Fibroblast of pulmonary artery (primary cell): ENCODE measurements at places on chromosomes 16 and 17.

DNA sequence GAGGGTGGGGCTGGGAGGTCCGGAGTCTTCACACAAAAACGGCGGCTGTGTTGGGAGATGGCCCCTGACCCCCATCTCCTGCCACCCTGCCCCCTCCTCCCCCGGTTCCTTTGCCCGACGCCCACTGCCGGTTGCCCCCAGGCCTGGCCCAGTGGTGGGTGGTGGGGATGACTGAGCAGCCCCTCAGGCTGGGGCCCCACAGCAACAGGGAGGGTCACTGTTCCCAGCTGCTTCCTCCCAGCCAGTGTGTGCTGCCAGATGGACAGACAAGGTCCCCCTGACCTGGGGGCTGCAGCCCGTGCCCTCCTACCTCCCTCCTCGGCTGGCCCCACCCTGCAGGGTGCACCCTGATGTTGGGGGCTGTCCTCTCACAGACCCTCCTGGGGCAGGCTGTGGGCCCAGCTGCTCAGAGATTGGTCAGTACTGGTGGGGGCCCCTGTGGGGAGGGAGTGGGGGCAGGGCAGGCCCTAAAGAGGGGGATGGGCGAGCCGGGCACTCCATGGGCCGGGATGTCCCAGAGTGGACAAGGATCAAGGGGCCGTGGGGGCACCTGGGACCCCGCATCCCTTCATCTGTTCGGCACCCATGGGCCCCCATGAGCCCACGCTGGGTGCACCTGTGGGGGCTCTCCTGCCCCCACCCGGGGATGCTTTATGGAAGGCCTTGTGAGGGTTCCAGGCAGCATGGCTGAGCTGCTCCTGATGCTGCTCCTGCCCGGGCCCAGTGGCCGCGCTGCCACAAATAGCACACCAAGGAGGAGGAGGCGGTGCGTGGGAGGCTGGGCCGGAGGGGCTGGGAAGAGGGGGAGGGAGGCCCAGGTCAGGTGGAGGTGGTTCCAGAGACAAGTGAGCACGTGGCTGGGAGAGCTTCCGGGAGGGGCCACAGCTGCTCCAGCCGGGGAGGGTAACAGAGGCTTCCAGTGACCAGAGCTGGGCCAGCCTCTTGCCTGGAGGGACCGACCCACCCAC is 5.1 kb downstream of the C1QTNF8 start:
- DNase-seq, result no peak

DNA sequence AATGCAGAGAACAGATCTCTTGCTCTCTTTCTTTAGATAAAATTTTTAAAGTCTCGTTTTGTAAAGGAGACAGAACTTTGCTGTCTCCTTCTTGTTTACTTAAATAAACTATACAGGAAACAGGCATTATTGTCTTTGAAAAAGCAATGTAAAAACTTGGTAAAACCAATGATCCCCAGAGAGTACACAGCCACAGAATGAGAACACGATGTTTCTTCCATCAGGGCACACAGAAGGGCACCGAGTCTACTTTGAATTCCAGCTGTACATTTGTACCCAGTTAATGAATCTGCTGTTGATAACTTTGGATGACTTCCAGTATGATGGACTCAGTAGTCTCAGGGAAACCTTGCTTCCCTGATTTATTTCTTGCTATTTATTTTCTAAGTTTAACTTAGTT is 8.1 kb upstream of the TMEM100 start:
- no peak for DNase-seq

DNA sequence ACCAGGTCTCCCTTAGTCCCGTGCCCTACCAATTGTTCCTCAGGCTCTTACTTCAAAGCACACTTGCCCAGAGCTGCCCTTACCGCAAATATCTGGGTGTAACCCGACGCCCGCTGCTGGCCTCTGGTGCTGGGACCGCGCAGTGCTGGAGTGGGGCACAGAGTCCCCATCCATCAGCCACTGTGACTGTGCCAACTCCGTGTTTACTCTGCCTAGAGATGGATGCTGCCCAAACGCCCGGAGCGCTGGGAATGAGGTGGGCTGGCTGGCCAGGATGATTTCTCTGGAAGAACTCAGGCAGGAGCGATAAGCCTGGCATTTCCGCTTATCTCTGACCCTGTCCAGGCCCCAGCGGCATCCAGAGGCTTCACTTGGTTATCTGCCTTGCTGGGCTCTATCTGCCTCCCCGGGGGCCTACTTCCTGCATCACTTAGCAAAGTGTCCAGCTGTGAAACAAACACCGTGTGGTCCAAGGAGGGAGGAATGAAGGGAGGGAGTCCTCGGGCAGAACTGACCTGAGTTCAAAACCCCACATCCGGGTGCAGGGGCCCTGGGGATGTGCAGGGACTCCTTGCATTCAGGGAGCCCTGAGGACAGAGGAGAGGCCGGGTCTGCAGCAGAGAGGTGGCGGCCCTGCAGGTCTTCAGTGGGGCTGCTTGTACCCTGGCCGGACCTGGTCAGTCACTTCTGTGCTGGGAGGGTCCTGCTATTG is 9.4 kb upstream of the MYLK3 start:
- no peak for DNase-seq

- DNase-seq, result no peak
Observed at GRCh38 chr17:73639932-73640331, 4.3 kb downstream of the SDK2 start.

DNA sequence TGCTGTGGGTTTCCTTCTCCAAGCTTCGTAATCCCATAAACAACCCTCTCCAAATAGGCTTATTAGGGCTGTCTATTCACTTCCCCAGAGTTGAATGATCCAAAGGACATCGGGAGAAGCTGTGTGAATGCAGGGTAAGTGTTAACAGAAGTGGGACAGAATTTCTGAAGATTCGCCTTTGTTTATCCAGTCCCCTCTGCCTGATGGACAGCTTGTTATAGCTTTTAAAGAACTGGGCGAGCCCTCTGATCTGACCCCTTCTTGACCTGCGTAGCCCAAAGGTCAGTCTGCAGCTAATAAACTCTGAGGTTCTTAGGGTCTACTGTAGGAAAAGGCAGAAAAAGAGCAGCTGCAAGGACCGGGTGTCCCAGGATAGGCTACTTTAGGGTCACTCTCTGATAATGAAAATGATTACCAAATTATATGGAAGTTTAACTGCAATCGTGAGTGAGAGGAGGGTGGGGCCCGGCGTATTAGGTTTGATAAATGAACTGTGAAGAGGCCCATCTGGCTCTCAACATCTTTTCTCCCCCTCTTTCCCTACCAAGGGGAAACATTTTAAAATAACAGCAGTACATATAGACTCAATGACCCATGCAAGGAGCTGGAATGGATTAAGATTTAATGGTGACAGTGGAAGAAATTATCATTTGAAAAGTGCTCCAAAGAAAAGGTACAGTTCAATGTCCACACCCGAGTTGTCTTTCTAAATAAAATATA is 233.4 kb downstream of the FTO start:
- DNase-seq, result no peak

DNA sequence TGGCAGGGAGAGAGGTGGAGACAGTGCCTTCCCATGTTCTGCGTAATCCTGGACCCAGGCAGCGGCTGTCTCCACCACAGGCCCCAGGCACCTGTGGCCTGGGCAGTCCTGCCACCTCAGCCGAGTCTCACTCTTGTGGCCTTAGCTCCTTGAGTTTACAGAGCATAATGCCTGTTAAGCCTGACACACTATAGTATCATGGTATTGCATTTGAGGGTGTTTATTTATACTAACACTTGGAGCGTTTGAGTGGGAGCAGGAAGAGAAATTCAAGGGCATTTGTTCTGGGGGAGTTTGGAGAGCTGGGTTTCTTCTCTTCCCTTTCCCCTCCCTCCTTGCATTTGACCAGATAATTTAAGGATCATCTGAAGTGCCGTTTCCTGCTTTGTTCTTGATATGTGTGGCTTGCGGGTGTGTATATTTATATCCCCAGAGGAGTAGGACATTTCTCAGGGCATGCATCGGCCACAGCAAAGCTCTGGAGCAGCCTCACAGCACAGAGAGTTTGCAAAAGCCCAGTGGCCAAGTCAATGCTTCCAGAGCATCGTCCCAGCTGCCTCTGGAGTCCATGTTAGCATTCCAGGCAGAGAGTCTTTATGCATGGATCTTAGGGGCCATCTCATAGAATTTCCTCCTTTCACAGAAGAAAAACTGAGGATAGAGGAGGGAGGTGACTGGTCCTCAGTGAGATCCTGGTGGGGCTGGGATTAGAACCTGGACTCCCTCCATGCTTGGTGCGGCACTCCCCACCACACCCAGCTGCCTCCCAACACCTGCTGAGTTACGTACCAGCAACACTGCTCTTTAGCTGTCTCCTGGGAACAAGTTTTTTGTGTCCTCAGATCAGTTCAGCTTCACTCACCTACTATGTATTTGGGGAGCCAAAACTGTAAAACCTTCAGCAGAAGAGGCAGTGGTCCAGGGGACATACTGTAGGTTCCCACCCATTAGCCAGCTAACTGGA is 222.8 kb downstream of the CCDC182 start:
- DNase-seq, result no peak

- no peak for DNase-seq
Observed at GRCh38 chr16:56047307-56048234, 143.7 kb upstream of the GNAO1 start.

DNA sequence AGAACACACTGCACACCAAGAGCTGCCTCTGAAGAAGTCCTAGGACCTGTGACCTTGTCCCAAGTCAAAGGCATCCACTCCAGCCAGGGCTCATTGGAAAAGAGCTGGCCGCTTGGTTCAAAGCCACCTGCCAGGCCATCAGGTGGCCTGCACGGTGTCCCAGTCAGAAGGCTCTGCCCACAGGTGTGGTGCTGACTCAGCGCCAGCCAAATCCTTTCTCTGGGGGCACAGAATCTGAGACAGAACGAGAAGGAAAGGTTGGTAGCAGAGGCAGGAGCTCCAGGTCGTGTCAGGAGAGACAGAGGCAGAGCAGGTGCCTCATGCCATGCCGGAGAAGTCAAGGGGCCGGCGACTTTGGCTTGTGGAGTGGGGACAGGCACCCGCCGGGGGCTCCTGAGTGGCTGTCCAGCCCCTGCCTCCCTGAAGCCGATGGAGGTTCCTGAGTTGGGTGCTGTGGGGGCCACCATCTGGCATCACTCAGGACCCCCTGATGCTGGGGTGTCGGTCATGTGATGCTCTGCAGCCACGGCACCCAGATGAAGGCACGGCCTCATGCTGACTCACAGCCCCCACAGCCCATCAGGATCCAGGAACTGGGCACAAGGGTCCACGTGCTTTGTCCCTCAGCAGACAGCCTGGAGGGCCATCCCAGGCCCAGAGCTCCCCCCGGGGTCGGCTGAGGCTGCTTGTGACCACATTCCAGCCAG is 128.1 kb upstream of the FOXF1 start:
- DNase-seq, result no peak

GRCh38 chr16:66920299-66920590 is 1.6 kb upstream of the CDH16 start:
- DNase-seq, result no peak

DNA sequence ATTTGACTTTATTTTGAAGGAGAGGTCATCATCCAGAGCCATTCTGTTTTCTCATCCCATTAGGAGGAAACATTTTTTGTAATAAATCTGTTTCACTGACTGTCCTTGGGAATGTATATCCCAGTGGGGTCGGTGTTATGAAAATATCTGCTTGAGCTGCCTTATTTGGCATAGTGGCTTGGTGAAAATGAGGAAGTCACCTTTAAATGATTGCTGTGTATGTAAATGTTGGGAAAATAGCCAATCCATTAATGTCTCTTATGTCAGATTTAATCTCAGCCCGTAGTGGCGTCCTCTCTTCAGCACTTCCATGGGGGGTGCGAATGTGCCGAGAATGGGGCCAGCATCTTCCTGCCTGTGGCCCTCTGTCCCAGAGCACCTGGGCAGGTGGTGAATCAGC is 57.6 kb downstream of the BANP start:
- DNase-seq, result no peak

- peak; percentile 67 for DNase-seq
Observed at GRCh38 chr16:85286066-85286831, 174.0 kb upstream of the CIBAR2 start.

GRCh38 chr17:4771519-4772234 is at the start of gene TM4SF5:
Gene TM4SF5, plus strand, starts transcription at chr17:4771886. Its CDS starts 37 bp downstream, at chr17:4771923.
- DNase-seq, result no peak

- no peak for DNase-seq
Observed at GRCh38 chr16:19330841-19331397, 45.4 kb downstream of the CLEC19A start.

DNA sequence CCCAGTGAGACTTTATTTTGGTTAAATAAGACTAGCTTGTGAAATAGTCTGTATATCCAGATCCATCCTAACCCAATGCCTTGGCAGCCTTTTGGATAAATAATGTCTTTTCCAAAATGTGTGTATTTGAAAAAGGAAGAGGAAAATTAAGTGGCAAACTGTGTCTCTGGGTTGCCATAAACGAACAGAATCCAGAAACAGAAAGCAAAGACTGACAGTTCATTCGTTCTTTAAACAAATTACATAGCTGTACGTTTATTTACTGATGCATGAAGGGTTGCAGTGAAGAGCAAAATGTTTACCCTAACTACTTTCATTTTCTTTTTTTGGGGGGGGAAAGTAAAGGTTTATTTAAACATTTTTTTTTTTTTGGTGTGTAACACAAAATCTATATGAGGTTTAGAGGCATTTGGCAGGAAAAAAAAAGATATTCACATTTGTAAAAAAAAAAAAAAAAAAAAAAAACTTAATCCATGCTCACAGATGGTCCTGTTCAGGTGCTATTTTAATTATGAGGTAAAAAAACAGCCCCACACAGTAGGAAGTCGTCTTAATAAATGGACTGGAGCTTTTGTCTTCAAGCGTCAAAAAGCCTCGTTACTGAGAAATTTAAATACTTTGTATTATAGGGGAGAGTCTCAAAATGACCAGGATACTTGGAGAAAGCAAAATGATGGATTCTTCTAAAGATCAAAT is 245.9 kb downstream of the FTO start:
- DNase-seq, result no peak

GRCh38 chr16:81292936-81293335 is 21.8 kb upstream of the GAN start:
- DNase-seq, result no peak

DNA sequence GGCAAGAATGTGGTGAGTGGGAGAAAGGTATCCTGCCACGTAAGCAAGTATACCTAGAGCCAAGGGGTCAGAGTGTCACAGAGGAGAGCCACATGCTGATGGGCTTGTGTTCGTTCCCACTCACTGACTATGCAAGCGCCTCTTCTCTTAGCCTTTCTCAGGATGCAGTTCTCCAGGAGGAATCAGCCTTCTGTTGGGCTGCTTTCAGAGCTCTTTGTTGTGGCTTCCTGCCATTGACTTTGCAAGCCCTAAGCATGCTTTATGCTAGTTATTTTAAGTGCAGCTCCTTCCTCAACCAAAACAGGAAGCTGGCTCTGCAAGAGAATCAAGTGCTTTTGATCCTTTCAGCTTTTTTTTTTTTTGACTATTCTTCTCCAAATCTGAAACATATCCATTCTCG is 66.6 kb downstream of the SIAH1 start:
- DNase-seq, result peak; percentile 74

DNA sequence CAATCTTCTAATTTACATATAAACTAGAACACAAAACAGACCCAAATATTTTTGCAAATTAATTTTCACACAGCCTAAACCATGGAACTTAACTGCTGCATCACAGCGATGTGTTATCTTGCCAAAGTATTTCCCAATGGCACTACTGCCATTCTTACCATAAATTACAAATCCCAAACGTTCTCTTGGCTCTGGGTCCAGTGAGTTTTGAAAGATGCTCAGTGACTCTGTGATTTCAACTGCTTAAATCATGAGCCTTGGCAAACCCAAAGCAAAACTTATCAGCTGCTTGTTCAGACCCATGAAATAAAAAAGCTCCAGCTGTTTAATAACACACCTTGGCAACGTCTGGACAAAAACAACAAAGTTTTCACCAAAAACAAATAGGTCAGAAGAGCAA is 223.0 kb downstream of the CA10 start:
- DNase-seq, result no peak

- no peak for DNase-seq
Observed at GRCh38 chr17:15039366-15039765, 225.8 kb downstream of the PMP22 start.
